ENCODE measurements at places on chromosomes 6 and 20.

- DNase-seq: peak; percentile 66
These were observed 94.5 kb upstream of the FOXP4 start for GRCh38 chr6:41451515-41452163.

DNA sequence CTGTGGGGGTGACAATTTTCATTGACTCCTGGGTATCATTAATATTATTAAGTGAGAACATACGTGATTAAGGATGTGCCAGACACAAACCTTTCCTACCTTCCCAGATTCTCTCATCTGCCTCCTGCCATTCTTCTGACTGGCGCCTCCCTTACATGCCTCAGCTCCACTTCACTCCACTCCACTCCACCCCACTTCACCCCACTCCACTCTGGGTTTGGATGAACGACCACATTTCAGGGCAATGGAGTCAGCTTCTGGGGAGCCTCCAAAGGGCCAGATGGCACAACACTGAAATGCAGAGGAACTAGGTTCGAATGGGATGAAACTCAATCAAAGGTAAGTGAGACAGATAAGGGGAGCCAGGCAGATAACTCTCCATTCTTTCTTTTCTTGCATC is 40.5 kb upstream of the LRRC1 start:
- no peak for DNase-seq

GRCh38 chr6:135557582-135557981 is 60.0 kb upstream of the AHI1 start:
- no peak for DNase-seq

DNA sequence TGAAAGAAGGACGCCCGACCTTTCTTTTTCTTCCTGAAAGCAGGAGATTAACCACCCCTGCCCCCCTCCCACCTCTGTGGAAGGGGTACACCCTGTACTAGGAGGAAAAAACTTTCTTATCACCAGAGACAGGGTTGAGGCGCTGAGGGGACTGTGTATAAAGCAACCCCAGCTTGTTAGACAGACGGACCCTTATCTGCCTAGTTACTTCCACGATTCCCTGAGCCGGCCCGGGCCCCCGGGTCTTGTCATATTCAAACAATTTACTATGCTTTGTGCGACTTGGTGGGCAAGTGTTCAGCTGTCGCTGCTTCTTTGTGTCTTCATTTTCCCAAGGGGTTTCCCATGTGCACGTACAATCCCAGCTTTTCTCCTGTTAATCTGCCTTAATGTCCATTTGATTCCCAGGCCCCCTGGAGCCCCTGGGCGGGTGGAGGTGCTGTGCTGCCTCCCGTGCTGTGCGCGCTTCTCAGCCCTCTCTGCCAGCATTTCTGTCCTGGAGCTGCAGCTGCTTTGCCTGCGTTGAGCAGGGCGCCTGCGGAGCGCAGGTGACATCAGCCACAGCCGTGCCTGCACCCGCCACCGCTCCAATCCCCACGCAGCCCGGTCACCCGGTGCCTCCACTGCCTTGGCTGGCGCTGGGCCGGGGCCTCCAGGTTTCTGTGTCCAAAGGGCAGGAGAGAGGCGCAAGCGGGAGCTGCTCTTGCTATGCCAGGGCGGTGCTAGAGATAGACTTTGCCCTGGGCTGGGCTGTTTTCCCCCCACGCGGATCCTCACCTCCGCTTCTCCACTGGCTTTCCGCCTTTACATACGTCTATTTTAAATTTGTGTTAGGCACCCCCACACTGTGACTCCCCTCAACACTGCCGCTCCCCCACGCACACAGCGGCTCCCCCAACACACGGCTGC is 96.2 kb downstream of the TTLL2 start:
- no peak for DNase-seq

DNA sequence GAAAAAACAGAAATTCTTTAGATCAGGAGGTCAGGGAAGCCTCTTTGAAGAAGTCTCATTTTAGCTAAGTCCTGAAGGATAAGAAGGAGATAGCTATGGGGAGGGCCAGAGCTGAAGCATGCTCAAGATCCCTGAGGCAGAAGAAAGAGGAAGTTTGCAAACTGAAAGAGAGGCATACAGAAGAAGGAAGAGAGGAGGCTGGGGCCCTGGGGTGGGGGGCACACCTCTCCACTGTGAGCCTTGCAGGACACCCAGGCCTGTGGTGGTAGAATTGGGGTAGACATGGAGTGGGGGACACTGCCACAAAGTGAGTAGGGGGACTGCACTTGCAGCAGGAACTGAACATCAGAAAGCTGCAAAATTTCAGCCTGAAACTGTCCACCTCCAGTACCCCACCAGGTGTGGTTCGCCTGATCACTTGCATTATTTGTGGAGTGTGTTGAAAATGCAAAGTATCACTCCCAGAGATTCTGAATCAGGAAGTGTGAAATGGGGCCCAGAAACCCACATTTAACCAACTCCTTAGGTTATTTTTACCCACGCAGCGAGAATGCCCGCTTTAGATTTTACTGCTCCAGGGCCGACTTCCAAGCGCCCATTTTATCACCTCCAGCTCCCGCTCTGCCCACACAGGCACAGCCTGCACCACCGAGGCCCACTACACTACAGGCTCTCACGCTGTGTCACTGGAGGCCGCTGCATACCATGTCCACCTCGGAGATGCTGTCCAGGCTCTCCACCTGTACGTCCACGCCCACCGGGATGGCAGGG is 44.0 kb downstream of the GABRR2 start:
- no peak for DNase-seq

DNA sequence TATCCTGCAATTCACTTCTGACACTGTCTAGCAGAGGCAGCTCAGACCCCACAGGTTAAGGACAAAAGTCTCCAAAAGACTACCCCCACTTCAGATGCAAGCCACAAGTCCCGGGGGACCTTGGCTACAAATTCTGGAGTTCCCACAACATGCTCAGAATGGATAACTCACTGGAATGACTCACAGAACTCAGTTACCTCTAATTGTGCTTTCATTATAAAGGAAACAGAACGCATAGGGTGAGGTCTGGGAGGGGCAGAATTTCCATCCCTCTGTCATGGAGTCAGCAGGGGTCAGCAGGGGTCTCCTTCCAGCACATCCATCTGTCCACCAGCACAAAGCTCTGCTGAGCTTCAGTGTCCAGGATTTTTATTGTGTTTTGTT is 184.2 kb downstream of the CDH4 start:
- DNase-seq: peak; percentile 27

- DNase-seq: no peak
These were observed 6.1 kb upstream of the ALDH8A1 start for GRCh38 chr6:134956032-134956431.
